ENCODE measurements at places on chromosomes 1 and 21.

DNA sequence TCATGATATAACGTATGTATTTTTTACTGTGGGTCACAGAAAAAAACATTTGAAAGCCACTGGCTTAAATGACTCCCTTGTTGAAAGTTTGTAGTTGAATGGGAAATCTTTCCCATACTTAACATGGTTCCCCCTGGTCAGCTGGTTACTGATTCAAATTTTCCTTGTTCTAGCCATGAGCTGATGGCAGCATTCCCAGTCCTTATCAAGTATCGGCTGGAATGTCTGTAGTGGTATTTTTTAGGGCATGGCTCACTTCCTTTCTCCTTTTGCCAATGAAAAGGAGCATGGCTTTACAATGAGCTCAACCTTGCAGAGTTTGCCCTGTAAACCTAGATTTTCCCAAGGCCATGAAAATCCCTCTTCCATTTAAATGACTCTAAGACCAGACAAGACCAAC is 55.7 kb downstream of the GIPC2 start:
- no peak for DNase-seq

DNA sequence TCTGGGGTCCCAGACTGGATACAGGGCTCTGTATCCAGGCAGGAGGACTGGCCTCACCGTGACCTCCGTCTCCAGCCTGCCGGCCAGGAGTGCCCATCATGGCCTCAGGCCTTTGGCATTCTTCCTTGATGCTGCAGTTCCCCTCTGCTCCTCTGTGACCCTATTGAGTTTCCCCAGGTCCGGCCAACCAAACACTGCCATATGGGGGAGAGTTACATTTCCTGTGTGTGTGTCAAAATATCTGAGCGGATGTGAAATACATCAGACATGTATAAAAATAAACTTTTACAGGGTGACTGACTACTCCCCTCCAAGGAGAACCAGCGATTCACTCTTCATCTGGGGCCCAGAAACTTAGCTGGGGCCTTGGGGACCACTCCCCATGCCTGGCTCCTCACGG is 10.2 kb upstream of the UBL4B start:
- no peak for DNase-seq

DNA sequence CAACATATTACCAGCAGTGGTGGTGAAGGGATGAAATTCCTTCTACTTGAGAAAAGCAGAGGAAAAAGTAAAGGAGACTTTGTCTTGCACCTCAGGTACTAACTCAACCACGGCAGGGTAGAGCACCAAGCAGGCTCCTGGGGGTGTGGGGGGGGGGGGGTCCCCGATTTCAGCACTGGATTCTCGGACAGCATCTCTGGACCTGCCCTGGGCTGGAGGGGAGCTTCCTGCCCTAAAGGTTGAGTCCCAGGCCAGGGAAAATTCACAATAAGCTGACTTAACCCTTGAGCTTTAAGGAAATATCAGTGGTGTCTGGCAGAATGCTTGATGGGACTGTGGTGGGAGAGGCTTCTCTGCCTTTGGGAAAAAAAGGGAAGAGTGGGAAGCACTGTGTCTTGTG is 233.2 kb upstream of the CXADR start:
- DNase-seq = no peak

DNA sequence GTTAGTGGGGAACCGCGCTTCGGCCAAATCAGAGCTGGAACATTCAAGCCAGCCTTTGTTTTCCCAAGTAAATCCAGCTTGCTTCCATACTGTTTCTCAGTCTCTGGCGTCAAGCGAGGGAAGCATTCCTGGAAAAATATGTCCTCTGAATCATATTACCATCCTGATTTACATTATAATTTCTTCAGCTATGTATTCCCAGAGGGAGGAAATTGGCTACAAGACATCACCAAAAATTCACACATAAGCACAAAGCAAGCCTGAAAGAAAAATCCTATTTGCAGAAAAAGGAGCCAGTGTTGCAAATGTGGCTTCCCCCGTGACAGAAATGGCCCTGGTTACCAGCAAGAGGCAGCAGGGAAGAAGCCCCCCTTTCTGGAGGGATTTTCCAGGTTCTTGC is 233.3 kb downstream of the KCNJ6 start:
- no peak for DNase-seq

- DNase-seq = no peak
Measured at GRCh38 chr1:92755541-92756461, 29.1 kb downstream of the EVI5 start.
